ENCODE measurements at places on chromosomes 16 and 17.
A peak's percentile ranks its signal among the peaks of the same experiment; 100 is the strongest.

GRCh38 chr16:57530104-57530521, 6.3 kb downstream of the CCDC102A start:
- peak; percentile 18 for DNase-seq

DNA sequence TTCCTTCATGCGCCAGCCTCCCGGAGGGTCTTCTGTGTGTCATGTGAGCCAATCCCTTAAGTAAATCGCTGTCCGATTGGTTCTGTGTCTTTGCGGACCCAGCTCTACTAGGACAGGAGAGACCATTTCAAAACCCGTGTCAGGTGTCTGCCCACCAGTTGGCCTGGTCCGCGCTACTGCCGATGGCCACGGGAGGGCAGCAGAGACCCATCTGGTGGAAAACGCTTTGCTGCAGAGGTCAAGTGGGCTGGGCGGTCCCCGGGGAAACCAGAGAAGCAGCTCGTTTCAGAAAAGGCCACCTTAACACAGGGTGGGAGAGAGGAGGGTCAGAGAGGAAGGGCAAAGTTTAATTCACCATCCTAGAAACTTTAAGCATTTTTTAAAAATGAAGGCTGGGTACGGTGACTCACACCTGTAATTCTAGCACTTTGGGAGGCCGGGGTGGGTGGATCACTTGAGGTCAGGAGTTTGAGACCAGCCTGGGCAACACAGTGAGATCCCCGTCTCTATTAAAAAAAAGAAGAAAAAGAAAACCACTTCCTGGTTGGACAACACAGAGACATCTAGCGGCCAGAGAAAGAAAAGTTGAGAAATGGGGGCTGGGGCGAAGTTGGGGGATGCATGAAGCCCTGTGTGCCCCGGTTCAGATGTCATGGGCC, 2.8 kb upstream of the CIBAR2 start:
- peak; percentile 87 for DNase-seq

GRCh38 chr17:78129351-78130089, 965 bp upstream of the TMC6 start:
- DNase-seq: no peak

DNA sequence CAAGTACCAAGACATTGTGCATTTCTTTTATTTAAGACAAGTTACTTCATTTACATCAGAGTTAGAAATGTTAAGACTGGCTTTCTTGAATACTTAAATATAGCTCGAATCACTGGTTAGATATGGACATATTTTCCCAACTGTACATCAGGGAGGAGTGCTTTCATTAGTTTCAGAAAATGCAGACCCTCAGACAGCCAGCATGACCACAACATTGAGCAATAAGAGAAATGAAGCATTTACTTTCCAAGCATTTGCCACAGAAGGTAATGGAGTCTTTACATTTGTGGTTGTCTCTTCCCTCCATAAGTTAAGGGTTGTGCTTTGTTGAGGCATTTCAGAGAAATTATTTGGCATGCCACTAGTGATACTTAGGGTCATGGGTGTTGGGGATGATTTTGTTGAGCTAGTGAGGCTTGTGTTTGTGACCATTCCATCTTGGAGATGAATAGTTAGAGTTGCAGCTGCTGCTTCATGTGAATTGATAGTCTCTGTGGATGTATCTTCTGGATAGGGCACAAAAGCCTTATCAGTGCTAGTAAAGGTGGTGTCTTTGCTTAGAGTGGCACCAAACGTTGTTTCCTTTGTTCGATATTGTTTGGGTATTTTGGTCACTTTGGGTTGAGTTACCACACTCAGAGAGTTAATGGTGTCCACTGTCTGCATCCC, 2.1 kb downstream of the OMG start:
- DNase-seq: no peak

- DNase-seq: peak; percentile 84
Observed at GRCh38 chr17:40443196-40443987, at the start of gene IGFBP4. Gene IGFBP4 (plus strand): TSS chr17:40443450. CDS start chr17:40443736, 286 bp downstream.

Data from left ventricle myocardium inferior (tissue), 1 donor.